Foreskin fibroblast (primary cell): ENCODE measurements at places on chromosomes 4 and X.

DNA sequence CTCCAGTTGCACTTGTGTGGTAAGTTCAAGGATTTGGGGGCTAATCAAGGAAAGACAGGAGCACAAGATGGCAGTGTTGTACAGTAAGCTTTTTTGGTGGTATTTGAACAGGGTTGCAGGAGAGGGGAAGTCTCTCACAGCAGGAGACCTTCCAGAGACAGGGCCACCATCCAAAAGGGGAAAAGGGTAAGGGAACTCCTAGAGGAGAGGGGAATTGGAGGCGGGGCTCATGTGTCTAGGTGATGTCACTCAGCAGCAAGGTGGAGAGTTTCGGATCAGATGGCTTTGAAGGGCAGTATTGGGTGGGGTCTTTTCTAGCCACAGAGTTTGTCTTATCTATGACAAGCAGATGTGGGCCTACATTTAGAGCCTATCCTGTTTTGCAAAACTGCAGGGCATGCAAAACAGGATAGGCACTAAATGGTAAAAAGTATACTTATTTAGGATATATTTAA lies 13.4 kb upstream of the RNF175 start:
- DNase-seq: no peak

- DNase-seq: no peak
These were observed 1168.3 kb upstream of the PCDH7 start for GRCh38 chr4:29551821-29552220.

GRCh38 chr4:173520921-173521466 lies 9.0 kb downstream of the HAND2 start:
- no peak for DNase-seq

DNA sequence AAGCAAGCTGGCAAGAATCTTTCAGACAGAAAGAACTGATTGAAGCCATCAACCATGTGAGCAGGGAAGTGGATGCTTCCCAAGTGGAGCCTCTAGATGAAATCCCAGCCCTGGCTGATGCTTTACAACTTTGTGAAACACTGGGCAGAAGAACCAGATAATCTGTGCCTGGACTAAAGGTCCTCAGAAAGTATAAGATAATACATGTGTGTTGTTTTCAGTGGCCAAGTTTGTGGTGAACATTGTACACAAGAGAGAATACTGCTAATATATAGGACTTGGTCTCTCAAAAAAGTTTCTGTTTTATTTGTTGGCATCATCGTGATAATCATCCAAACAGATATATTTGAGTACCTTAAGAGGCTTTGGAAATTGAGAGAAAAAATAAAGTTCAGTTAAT lies 1367.8 kb upstream of the IGFBP7 start:
- DNase-seq: no peak

GRCh38 chr4:136528131-136528530 lies 1004.2 kb downstream of the PCDH18 start:
- DNase-seq: no peak
